ENCODE measurements at places on chromosomes 16 and 17.
A peak's percentile ranks its signal among the peaks of the same experiment; 100 is the strongest.

DNA sequence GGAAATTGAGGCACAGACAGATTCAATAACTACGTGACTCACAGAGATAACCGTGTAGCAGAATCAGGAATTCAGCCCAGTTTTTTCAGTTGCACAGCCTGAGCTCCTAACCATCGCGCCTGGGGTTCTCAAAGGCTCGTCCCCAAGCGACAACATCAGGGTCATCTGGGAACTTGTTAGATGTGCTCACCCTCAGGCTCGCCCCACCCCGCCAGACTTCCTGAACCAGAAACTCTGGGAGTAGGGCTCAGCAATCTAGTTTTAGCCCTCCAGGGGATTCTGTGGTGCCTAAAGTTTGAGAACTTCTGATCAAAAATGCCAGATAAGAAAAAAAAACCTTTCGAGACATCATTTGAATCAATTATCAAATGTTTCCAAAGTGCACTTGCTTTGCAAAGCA is 559.8 kb downstream of the WWOX start:
- DNase-seq: no peak

- DNase-seq: no peak
Observed at GRCh38 chr17:30239089-30239462, 3.6 kb upstream of the SLC6A4 start.

DNA sequence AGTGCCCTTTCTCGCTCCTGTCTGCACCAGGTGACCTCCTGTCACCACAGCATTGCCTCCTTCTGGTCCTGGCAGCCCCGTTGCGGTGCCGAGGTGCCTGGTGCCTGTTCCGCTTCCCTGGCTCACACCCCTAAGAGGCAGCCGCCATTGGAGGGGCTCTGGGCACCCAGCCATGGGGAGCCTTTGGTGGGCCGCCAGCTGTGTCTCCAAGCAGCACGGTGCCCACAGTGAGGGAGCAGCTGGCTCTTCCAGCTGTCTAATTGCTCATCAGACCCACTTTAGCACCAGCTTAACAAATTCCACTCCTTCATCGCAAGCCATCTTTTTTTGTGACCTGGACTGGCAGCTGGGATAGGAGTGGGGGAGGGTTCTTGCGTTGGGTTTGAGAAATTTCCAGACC is 276.1 kb downstream of the SNX29 start:
- peak; percentile 58 for DNase-seq

- no peak for DNase-seq
Observed at GRCh38 chr16:85006639-85007038, 4.7 kb downstream of the ZDHHC7 start.

- DNase-seq: peak; percentile 87
Observed at GRCh38 chr17:82400206-82400605, 17.9 kb upstream of the HEXD start.

GRCh38 chr16:89860747-89861304 is 12.6 kb upstream of the TCF25 start:
- DNase-seq: peak; percentile 36

DNA sequence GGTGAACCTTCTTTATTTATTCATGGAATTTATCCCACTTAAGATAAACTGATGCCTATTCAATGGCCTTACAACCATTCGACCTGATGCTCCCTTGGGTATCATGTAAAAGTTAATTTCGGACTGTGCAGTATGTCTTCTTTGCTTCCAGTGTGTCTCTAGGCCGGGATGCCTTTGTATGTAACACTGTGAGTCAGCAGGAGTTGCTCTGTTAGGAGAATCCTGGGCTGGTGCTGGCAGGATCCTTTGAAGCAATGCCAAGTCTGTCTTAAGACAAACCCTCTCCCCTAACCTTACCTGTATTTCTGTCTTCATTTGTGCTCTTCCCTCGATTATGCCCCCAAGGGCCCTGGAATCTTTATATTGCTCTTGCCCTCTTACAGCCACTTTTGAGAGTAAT is 37.9 kb upstream of the ABCA8 start:
- DNase-seq: no peak

- DNase-seq: no peak
Observed at GRCh38 chr17:82048571-82048971, 3.0 kb downstream of the RFNG start.

GRCh38 chr16:81623365-81624102 is 155.6 kb upstream of the PLCG2 start:
- peak; percentile 44 for DNase-seq

- no peak for DNase-seq
Observed at GRCh38 chr16:17232487-17232886, 238.3 kb downstream of the XYLT1 start.

- no peak for DNase-seq
Observed at GRCh38 chr16:57216968-57217367, 28.1 kb upstream of the ARL2BP start.

DNA sequence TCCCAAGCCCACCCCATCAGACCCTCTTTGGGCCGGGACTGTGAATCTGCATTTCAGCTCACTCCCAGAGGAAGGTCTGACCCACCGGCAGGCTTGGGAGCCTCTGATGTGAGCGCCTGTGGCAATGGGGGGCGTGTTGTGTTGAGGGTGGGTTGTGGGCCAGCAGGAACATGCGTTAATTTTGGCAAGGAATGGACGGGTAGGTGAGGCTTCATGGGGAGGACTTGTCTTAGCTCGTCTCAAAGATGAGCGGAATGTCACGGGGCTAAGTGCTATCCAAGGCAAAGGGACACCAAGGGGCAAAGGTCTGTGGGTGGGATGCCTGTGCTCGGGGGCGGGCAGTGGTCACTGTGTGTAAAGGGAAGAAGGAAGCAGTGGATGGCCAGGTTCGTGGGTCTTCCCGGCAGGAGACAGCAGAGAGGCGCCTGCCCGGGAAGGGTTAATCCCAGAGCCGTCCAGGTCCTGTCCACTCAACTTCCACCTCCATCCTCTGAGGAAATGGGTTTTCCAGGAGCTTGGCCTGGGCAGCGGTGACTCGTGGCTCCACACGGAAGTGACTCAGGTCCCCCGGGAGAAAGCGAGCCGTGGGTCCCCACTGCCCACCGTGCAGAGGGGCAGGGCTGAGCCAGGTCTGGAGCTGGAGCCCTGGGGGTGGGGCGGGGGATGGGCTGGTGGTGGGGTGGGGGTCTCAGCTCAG is 17.4 kb downstream of the ADGRG1 start:
- peak; percentile 38 for DNase-seq

DNA sequence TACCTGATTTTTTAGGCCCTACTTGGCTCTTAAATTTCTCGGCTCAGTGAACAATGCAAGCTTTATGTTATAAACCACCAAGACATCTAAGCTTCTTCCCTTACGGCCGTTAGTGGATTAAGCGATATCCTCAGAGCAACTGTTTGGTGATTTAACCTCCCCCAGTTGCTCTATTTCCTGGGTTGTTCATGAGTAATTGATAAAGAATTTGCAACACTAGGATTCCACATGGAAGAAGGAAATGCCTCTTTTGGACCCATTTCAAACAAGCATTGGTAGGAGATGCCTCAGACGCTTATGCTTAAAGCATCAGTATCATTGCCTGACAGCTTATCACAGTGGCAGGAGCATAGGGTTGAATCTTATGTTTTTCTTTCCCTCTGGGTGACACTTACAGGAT is 65.3 kb downstream of the RBFOX1 start:
- DNase-seq: peak; percentile 99

DNA sequence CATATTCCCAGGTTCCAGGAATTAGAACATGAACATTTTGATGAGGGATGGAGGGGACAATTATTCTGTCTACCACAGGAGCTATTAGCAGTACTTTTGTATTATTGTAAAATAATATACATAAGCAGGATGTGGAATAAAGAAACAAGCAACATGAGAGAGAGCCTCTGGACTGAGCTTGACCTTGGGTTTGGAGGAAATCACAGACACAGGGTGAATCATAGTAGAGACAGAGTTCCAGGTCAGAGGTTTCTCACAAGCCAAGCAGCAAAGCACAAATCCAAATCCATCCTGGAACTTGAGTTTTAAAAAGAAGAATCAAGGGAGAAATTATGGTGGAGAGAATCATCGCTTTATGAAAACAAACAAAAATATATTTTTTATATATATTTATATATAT is 5.1 kb downstream of the KRT31 start:
- peak; percentile 46 for DNase-seq

DNA sequence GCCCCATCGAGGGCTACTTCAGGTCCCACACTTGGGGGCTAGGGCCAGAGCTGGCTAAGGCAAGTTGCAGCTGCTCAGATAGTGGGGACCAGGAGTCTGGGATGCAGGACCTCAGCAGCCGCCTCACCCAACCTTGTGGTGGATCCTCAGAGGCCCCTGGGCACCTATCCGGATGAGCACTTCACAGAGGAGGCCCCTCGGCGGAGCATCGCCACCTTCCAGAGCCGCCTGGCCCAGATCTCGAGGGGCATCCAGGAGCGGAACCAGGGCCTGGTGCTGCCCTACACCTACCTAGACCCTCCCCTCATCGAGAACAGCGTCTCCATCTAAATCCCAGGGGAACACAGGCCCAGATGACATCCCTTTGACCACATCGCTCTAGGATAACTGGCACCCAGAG is 9.4 kb downstream of the ALOX15B start:
- no peak for DNase-seq

GRCh38 chr16:23803591-23804123 is 32.1 kb upstream of the PRKCB start:
- peak; percentile 9 for DNase-seq

DNA sequence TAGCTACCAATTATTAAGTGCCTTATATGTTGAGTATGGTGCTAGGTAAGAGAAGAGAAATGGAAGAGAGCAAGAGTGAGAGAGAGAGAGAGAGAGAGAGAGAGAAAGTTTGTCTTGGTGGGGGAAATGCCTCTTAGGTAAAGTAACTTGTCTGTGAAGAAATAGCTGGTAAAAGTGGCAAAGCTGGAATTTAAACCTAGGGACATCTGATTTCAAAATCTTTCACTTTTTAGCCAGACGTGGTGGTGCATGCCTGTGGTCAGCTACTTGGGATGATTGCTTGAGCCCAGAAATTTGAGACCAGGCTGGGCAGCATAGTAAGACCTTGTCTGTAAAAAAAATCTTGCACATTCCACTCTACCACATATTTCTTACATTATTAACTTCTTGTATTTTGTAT is 23.0 kb upstream of the CDR2 start:
- peak; percentile 95 for DNase-seq

GRCh38 chr17:36876966-36877365 is 60.3 kb upstream of the LHX1 start:
- no peak for DNase-seq

DNA sequence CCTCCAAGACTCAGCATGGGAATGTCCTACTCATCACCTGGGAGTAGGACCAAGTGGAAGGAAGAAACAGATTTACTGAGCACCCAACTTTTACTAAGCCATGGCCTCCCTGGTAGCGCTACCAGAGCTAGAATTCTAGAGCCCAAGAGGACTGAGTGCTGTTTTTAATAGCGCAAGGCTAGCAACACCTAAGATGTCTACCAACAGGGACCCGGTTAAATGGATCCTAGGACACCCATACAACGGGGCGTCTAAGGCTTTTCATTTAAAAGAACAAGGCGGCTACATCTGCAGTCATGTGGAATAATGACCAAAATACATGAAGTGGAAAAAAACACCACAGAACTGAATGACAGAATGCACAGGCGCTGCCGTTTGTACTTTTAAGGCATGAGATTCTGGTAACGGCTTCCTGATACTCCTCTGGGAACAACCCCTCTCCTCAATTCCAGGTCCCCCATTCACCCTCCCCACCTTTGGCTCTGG is 5.1 kb downstream of the GGA2 start:
- DNase-seq: no peak

DNA sequence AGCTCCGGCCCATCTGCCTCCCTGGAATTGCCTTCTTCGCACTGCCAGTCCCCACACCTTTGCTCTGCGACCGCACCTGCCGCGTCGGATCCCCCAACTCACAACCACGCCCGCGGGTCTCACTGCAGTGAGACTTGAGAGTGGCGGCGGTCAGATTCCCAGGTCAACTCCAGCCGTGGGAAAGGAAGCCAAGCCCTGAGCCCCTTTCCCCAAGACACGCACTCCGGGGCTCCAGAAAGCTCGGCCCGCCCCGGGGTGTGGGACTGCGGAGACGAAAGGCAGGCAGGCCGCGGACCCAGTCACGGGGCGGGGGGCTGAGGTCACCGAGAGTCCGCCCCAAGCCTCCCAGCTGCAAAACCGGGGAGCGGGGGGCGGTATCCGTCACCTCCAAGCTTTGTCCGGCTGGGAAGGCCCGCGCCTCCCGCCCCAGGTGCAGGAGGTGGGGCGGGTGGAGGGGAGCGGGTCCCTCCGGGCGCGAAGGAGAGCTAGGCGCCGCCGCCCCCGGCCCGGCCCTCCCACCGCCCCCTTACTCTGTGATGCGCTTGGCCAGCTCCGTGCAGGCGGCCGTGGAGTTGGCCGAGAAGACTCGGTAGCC is 615 bp downstream of the PRPSAP1 start:
- DNase-seq: no peak

- DNase-seq: no peak
Observed at GRCh38 chr16:3501783-3502400, 1.1 kb downstream of the CLUAP1 start.

DNA sequence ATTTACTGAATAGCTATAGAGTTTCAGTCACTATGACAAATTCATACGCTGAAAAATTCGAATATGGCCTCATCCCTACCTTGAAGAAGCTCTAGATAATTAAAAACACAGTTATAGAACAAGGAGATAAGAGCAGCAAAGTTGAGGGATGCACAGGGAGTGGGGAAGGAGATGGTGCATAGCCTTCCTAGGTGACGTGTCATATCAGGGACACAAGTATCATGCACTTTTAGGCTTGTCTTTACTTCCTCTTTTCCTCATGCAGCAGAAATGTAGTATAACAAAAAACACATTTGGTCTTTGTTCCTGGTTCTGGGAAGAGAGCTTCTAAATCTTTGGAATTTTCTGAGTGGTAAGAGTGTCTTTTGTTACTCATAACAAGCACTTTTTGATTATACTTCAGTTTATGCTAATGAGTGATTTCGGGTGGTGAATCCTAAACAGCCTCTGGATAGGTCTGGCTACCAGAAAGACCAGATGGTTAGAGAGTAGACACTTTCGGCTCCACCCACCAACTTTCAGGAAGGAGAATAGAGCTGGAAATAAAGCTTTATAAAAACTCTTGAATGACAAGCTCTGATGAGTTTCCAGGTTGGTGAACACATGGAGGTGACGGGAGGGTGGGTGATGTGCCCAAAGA is 341.4 kb downstream of the UTP18 start:
- DNase-seq: no peak

GRCh38 chr17:75003070-75003956 is 9.2 kb upstream of the MRPL58 start:
- no peak for DNase-seq
